ENCODE measurements at places on chromosomes 12 and 14.

- DNase-seq, result no peak
Measured at GRCh38 chr12:30010071-30011052, 226.6 kb upstream of the TMTC1 start.

- no peak for DNase-seq
Measured at GRCh38 chr12:105234197-105234596, 1.8 kb downstream of the APPL2 start.

DNA sequence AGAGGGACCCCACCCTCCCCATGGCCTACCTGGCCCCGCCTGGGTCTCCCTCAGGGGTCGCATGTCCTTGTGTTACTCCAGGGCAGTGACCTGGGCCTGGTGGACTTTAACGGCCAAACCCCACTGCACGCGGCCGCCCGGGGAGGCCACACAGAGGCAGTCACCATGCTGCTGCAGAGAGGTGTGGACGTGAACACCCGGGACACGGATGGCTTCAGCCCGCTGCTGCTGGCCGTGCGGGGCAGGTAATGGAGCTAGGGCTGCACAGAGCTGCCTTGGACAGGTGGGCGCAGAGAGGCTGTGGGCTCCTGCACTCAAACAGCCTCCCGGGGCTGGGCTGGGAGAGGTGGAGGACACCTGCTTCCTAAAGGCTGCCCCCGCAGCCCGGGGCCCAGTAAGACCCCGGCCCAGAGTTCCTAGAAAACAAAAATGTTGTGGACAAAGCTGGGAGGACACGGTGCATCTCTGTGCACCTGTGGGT is 21.6 kb downstream of the ASPG start:
- no peak for DNase-seq

DNA sequence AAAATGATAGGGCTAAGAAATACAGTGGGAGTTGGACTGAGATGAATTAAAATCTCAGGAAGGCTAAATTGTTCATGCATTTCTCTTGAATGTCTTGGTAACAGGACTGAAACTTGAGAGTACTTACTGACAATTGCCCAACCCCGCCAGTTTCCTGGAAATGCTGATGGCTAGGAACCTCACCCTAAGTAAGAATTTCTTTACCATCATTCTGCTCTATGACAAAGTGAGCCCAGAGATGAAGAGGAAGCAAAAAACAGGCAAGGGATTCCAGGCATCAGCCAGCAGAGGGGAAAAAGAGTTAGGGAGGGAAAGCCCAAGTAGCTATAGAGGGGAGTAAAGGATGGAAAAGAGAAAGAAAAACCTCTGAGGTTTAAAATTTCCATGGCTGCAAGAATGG is 397.7 kb downstream of the MDGA2 start:
- no peak for DNase-seq

- peak; percentile 37 for DNase-seq
Measured at GRCh38 chr14:22163051-22163450, 426.0 kb downstream of the DAD1 start.

DNA sequence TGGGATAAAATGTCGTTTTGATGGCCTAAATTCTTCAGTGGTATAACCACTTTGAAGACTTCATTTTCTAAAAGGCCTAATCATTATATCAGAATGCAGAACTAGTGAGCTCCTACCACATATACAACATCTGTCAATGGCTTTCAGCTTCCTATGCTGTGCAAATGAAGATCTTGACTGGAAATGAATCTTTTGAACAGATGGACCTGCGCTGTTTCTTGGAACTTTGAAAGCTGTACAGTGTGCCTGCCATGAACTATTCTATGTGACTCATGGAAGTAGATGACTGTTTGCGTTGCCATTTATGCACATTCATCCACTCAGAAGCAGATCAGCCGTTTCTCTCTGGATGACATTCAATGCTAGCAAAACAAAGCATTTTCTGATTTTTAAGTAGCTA is 542.2 kb upstream of the USP15 start:
- no peak for DNase-seq

DNA sequence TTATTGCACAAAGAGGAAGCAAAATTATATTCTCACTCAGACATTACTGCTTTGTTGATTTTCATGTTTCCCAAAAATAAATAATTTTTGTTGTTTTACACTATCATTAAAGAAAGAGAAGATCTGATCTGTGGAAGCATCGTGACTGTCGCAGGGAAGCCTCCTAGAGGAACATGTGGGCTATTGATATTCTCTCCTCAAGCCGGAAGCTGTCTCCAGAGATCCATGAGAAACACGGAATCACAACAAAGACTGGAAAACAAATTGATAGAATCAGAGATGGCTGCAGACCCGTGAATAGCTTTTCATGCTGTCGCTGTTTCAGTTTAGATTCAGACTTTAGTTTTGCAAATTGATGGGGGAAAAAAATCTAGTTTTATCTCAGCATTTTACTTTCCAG is 235.2 kb upstream of the TMPO start:
- no peak for DNase-seq

GRCh38 chr12:105301696-105302095 is 28.8 kb upstream of the C12orf75 start:
- no peak for DNase-seq

GRCh38 chr12:21718403-21718802 is 56.1 kb downstream of the KCNJ8 start:
- DNase-seq, result peak; percentile 21

- no peak for DNase-seq
Measured at GRCh38 chr14:95258156-95258555, 61.6 kb downstream of the CLMN start.

GRCh38 chr12:39467432-39467870 is 24.5 kb upstream of the KIF21A start:
- no peak for DNase-seq

DNA sequence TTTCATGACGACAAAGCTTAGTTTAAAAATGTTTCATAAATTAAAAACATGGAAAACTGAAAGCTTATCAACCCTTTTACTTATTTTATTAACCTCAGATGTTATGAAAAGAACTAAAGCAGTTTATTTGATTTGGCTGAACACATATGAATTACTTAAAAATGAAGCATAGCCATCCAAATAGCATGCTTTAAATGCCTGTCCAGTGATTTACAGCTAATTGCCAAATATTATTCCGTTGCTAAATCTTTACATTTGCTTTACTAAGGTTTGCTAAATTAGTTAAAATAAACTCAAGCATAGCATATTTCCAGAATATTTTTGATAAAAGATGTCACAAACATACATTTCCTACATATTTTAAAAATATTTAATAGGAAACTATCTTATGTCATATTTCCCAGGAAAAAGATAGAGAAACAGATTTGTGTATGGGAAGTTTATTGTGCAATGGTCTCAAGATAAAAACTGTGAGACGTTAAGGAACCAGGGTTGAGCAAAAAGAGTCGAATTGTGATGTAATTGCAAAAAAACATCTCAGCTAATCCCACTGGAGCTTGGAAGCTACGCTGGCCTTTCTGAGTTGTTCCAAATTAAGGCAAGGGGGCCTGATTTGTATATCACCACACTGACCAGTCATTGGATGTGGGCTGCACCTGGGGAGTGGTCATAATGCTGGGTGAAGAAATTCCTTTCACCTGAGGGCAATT is 25.8 kb downstream of the GPR135 start:
- DNase-seq, result no peak

GRCh38 chr12:129152351-129153104 is 299.2 kb downstream of the GLT1D1 start:
- no peak for DNase-seq

DNA sequence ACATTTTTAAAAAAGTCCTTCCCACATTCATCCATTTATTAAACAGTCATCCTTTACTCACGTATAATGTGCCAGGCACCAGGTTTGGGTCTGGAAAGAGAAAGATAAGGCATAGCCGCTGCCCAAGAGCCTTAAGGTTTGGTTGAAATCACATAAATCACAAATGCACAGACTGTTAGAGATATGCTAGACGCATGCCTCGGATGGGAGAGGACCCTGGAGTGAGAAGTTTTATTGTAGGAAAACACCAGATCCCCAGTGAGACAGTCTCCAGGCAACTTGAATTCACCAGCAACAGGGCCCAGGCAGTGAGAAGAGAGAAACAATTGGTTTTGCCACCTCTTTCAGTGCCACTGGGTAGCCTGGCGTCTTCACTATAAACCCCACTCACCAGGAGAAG is 305.9 kb upstream of the AMIGO2 start:
- no peak for DNase-seq

- no peak for DNase-seq
Measured at GRCh38 chr12:86613311-86613710, 357.1 kb upstream of the MGAT4C start.

GRCh38 chr14:74616507-74616906 is 4.5 kb upstream of the LTBP2 start:
- peak; percentile 93 for DNase-seq
